CD8-positive, alpha-beta memory T cell (primary cell): ENCODE measurements at places on chromosomes 16 and 17. TPM values are rescaled to one million over a fixed set of nuclear protein-coding genes. Genes with fewer than 3 reads are reported as not detected.

RAMP2 gene
- not detected for total RNA-seq

HOXB7 gene
- 0.89 TPM for total RNA-seq

NPIPB6 gene
- total RNA-seq: not detected

OR2C1 gene
- total RNA-seq: not detected

KIF18B gene
- total RNA-seq: 28.3 TPM

IRX5 gene
- total RNA-seq: not detected

- H3K27ac ChIP-seq: no peak overlapping the region
- no peaks in the 10 kb centered on the region for H3K27me3 ChIP-seq
- H3K36me3 ChIP-seq: no peaks in the 10 kb centered on the region
- DNase-seq: no peak
Measured at GRCh38 chr16:48184681-48185080, 28.9 kb upstream of the ABCC12 start.

GRCh38 chr16:29712809-29713208 lies 33.0 kb downstream of the C16orf54 start:
- no peaks in the 10 kb centered on the region for H3K27me3 ChIP-seq
- no peak overlapping the region for H3K27ac ChIP-seq
- no peak for DNase-seq
- no peaks in the 10 kb centered on the region for H3K36me3 ChIP-seq
- no peak overlapping the region for H3K4me3 ChIP-seq

DNA sequence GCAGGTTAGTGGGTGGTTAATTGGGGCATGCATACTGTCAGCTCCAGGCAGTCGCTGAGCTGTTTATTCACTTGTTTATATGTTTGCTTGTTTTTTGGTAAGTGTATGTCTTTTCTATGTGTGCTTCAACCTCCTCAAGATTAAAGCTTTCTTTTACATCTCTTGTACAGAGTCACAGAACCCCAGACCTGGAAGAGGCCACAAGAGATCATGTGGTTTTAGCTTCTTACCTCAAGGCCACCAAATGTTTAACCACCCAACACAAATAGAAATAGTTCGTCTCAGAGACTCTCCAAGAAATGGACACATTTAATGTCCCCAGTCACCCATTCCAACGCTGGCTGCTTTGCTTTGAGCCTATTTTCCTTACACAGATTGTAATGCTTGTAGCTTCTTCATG lies 11.8 kb upstream of the TMEM98 start:
- H3K4me3 ChIP-seq: no peak overlapping the region
- no peaks in the 10 kb centered on the region for H3K27me3 ChIP-seq
- no peaks in the 10 kb centered on the region for H3K4me1 ChIP-seq

GRCh38 chr17:77826132-77826873 lies 132.2 kb upstream of the TNRC6C start:
- DNase-seq: no peak
- no peak overlapping the region for H3K27ac ChIP-seq
- peaks cover 5% of the 10 kb centered on the region for H3K27me3 ChIP-seq
- H3K36me3 ChIP-seq: no peaks in the 10 kb centered on the region
- no peak overlapping the region for H3K4me3 ChIP-seq

DNA sequence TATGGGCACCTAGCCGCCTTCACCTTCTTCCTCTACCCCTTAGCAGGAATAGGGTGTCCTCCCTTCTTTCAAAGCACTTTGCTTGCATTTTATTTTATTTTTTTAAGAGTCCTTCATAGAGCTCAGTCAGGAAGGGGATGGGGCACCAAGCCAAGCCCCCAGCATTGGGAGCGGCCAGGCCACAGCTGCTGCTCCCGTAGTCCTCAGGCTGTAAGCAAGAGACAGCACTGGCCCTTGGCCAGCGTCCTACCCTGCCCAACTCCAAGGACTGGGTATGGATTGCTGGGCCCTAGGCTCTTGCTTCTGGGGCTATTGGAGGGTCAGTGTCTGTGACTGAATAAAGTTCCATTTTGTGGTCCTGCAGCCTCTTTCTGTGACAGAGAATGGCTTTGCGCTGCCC lies 4.6 kb downstream of the TMUB2 start:
- H3K36me3 ChIP-seq: peaks cover 26% of the 10 kb centered on the region
- no peaks in the 10 kb centered on the region for H3K27me3 ChIP-seq

DNA sequence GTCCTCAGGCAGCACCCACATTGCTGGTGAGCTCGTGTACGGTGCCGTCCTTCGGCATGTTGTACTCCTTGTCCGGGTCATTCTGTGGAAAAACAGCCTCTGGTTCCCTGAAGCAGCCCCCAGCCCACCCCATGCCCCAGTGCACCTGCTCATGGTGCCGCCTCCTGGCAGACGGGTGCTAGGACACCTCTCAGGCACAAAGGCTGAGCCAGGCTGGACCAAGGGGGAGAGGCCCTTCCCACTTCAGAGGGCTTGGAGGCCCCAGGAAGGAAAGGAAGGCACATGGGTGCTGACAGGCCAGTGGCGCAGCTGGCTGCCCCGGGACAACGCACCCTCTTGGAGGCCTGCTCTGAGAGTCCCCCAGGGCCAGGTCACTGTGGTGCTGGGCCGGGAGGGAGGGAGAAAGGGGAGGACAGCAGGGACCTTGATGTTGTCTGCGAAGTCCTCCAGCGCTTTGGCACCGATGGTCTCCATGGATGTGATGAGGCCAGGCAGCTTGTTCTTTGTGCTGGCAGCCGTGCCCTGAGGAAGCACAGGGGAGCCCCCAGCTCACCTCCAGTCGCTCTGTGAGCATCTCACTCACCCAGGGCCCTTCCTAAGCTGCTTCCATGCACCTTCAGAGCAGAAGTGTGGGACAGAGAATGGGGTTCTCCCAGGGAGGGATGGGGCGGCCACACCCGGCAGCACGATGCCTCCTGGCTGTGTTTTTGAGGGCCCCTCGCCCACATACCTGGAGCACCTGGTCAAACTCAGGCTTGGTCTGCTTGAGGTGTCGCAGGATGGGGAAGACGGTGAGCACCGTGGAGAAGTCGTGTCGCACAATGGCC lies 9.3 kb downstream of the ZACN start:
- no peak overlapping the region for H3K4me3 ChIP-seq
- DNase-seq: no peak
- H3K4me1 ChIP-seq: no peaks in the 10 kb centered on the region

DNA sequence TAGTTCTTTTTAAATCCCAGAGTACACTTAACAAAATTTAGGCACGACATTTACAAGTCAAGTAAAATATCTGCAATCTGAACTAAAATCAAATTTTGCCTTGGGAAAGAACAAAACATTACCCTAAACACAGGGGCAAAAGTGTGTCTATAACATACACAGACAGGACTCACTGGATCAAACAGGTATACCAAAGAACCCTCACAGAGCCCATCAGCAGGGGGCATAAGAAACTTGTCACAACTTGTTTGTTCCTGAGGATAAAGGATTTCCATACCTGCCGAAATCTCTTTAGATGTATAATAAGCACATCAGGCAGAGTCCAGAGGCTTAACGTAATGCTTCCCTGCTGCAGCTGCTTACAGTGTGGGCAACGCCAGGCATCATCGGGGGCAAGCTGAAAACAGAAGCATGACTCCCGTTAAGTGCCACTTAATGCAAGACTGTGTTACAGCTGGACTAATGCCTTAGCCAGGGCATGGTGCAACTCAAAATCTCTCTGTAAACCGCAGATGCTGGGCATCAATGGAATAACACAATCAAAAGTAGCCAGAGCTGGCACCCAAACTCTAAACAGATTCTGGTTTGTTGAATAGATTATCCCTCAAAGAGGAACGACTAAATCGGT lies 67.0 kb downstream of the USP31 start:
- H3K4me3 ChIP-seq: no peak overlapping the region
- H3K27ac ChIP-seq: no peak overlapping the region
- DNase-seq: no peak
- no peaks in the 10 kb centered on the region for H3K4me1 ChIP-seq
- H3K36me3 ChIP-seq: no peaks in the 10 kb centered on the region

DNA sequence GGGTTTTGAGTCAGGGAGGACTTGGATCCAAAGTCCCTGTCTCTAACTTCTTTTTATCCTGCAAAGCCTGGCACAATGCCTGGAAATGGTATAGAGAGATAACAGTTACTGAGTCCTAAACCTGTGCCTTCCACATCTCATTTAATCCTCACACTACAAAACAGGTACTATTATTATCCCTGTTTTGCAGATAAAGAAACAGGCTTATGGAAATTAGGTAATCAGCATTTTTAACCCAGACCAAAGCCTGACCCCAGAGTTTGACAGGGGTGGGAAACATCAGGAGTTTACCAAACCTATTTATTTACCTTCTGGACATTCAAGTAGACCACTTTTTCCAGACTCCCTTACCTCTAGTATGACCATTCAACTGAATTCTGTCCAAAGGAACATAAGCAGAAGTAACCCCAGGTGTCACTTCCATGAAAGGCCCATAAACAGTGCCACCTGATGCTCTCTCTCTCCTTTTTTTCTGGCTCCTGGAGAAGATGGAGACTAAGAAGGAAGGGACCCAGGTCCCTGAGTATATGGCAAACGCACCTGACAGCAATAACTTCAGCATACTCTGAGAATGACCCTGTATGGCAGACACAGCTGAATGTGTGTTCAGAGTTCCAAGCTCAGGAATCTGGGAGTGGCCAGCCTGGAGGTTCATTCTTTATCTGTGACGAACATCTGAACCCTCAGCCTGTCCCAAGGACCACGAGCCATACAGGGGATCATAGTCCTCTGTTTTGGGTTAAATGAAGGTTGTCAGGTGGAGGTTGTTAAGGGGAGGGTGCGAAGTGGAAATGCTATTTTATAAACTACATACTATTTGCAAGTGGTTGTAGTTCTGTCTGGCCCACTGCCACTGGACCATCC lies 62.7 kb downstream of the HLF start:
- H3K27ac ChIP-seq: no peak overlapping the region
- no peak for DNase-seq
- H3K36me3 ChIP-seq: no peaks in the 10 kb centered on the region
- H3K4me1 ChIP-seq: no peaks in the 10 kb centered on the region
- no peak overlapping the region for H3K4me3 ChIP-seq
